SJCRH30 (cell line): ENCODE measurements at places on chromosomes 2 and 18. TPM values are rescaled to one million over a fixed set of nuclear protein-coding genes. Genes with fewer than 3 reads are reported as not detected.

The TSPYL6 gene
- 0.03 and 0.10 TPM in 2 replicates for total RNA-seq

The SKOR2 gene
- not detected in 2 replicates for total RNA-seq

The SERPINB12 gene
- total RNA-seq: not detected in 2 replicates

The UGT1A3 gene
- total RNA-seq: not detected in 2 replicates

GRCh38 chr2:174603280-174603679 lies 5.7 kb upstream of the WIPF1 start:
- H3K4me1 ChIP-seq: no peaks in the 10 kb centered on the region
- peak; percentile 20 for DNase-seq
- H3K27me3 ChIP-seq: no peaks in the 10 kb centered on the region
- H3K27ac ChIP-seq: no peak overlapping the region
- H3K4me3 ChIP-seq: no peak overlapping the region

DNA sequence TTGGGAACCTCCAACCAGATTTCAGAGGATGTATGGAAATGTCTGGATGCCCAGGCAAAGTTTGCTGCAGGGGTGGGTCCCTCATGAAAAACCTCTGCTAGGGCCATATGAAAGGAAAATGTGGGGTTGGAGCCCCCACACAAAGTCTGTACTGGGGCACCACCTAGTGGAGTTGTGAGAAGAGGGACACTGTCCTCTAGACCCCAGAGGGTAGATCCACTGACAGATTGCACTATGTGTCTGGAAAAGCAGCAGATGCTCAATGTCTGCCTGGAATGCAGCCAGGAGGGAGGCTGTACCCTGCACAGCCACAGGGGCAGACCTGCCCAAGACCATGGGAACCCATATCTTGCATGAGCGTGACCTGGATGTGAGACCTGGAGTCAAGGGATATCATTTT lies 573.7 kb upstream of the NXPH2 start:
- DNase-seq: peak; percentile 4
- H3K36me3 ChIP-seq: no peaks in the 10 kb centered on the region
- no peaks in the 10 kb centered on the region for H3K27me3 ChIP-seq
- no peak overlapping the region for H3K4me3 ChIP-seq
- H3K27ac ChIP-seq: no peak overlapping the region

- H3K4me1 ChIP-seq: no peaks in the 10 kb centered on the region; the same call in 1 of the 2 replicates
- H3K4me3 ChIP-seq: no peak overlapping the region
- H3K36me3 ChIP-seq: no peaks in the 10 kb centered on the region
- H3K27me3 ChIP-seq: no peaks in the 10 kb centered on the region
- DNase-seq: no peak
These were observed 115.3 kb upstream of the RBBP8 start for GRCh38 chr18:22817844-22818243.

DNA sequence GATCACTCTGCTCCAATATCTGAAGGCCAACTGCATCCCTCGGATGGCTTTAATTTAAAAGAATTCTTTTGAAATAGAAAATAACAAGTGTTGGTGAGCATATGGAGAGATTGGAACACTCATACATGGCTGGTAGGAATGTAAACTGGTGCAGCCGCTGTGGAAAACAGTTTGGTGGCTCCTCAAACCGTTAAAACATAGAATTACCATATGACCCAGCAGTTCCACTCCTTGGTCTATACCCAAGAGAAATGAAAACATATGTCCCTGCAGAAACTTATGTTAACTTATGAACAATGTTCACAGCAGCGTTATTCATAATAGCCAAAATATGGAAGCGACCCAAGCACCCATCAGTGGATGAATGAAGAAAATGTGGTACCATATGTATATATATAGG lies 60.1 kb downstream of the NPAS2 start:
- no peak overlapping the region for H3K4me3 ChIP-seq
- DNase-seq: no peak
- H3K27ac ChIP-seq: no peak overlapping the region
- no peaks in the 10 kb centered on the region for H3K4me1 ChIP-seq
- peaks cover 11% of the 10 kb centered on the region for H3K27me3 ChIP-seq

GRCh38 chr2:24702800-24703199 lies 90.4 kb downstream of the PTRHD1 start:
- no peaks in the 10 kb centered on the region; the same call in 1 of the 2 replicates for H3K4me1 ChIP-seq
- no peak overlapping the region for H3K27ac ChIP-seq
- no peak overlapping the region for H3K4me3 ChIP-seq
- peaks cover 62% of the 10 kb centered on the region for H3K36me3 ChIP-seq

- H3K27me3 ChIP-seq: no peaks in the 10 kb centered on the region
- H3K36me3 ChIP-seq: peaks cover 6% of the 10 kb centered on the region; the same call in 1 of the 2 replicates
- no peaks in the 10 kb centered on the region for H3K4me1 ChIP-seq
- DNase-seq: no peak
- H3K4me3 ChIP-seq: peak overlapping the region; percentile 98
These were observed 684 bp upstream of the ARPC2 start for GRCh38 chr2:218216336-218216673.

GRCh38 chr2:239106314-239106908 lies 258.5 kb downstream of the TWIST2 start:
- H3K4me1 ChIP-seq: peaks cover 8% of the 10 kb centered on the region; the same call in 1 of the 2 replicates
- H3K4me3 ChIP-seq: no peak overlapping the region
- DNase-seq: peak; percentile 72
- no peaks in the 10 kb centered on the region for H3K36me3 ChIP-seq
- H3K27me3 ChIP-seq: no peaks in the 10 kb centered on the region
- H3K27ac ChIP-seq: no peak overlapping the region

DNA sequence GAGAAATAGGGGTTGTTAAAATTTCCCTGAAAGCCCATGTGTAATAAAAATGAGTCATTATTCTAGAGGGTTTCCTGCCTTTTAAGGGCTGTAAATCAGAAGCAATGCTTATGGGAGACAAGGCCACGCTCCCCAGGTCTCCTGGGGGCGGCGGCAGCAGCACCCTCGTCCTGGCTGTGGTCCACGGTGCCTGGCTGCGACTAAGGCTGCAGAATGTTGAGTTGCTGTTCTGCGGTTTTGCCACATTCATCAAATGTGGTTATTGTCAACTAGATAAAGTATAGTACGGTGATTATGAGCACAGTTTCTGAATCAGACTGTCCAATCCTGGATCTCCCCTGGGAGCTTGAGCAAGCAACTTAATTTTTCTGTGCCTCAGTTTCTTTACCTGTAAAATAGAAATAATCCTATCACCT lies 11.9 kb upstream of the AGFG1 start:
- H3K4me3 ChIP-seq: no peak overlapping the region
- H3K27me3 ChIP-seq: no peaks in the 10 kb centered on the region
- no peaks in the 10 kb centered on the region for H3K36me3 ChIP-seq
- no peak for DNase-seq
- no peaks in the 10 kb centered on the region for H3K4me1 ChIP-seq
- H3K27ac ChIP-seq: no peak overlapping the region

DNA sequence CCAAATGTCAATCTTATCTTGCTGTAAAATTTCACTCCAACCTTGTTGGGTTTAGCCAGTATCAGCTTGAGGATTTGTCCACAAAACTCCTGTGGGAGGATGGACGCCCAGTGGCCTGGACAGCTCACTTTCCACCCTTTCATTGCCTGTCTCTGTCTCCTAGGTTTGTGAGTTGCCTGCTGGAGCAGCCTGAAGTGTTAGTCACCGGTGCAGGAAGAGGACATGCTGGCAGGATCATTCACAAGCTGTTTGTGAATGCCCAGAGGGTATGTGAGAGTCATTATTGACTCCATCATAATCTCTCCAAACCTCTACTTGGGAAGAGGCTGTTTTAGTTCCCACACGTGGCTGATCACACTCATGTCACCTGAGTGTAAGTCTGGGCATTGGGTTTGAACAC lies 112.3 kb downstream of the RAB3GAP1 start:
- no peaks in the 10 kb centered on the region for H3K27me3 ChIP-seq
- no peak overlapping the region for H3K4me3 ChIP-seq
- peaks cover 41% of the 10 kb centered on the region for H3K36me3 ChIP-seq
- H3K4me1 ChIP-seq: no peaks in the 10 kb centered on the region

DNA sequence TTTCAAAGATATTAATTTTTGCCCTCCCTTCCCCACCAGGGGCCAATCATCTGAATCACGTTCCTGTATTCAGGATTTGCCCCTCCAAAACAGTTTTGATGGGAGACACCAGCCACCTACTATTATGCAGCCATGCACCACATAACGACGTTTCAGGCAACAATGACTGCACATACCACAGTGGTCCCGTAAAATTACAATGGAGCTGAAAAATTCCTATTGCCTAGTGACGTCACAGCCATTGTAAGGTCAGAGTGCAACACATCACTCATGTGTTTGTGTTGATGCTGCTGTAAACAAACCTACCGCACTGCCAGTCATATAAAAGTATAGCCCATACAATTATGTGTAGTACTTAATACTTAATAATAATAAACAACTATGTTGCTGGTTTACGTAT lies 22.6 kb downstream of the ITM2C start:
- no peaks in the 10 kb centered on the region for H3K36me3 ChIP-seq
- no peak overlapping the region for H3K4me3 ChIP-seq
- no peak overlapping the region for H3K27ac ChIP-seq

DNA sequence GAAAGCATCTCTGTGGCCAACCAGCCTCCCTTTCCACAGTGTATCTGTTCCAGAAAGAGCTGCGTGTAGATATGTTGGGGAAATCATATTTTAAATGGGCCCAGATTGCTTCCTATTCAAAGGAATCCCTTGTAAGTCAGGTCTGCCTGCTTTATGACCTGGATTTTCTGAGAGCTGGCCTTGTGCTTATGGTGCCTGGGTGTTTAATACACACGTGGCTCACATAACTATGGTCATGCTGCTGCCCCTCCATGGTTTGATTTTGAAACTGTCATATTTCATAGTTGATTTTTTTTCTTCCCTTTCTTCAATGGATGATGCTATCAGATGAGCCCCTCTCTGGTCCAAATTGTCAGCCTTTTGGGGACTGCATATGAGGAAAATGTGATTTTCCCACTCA lies 111.5 kb upstream of the CNGA3 start:
- no peaks in the 10 kb centered on the region for H3K4me1 ChIP-seq
- H3K27ac ChIP-seq: no peak overlapping the region
- no peak overlapping the region for H3K4me3 ChIP-seq
- H3K36me3 ChIP-seq: no peaks in the 10 kb centered on the region

GRCh38 chr2:43537137-43537536 lies 58.7 kb downstream of the THADA start:
- H3K4me3 ChIP-seq: no peak overlapping the region
- H3K27ac ChIP-seq: no peak overlapping the region
- H3K4me1 ChIP-seq: no peaks in the 10 kb centered on the region
- H3K36me3 ChIP-seq: peaks cover 8% of the 10 kb centered on the region

GRCh38 chr2:155692106-155692505 lies 640.4 kb downstream of the NR4A2 start:
- no peaks in the 10 kb centered on the region; the same call in 1 of the 2 replicates for H3K4me1 ChIP-seq
- H3K36me3 ChIP-seq: no peaks in the 10 kb centered on the region
- no peak overlapping the region for H3K27ac ChIP-seq
- DNase-seq: no peak
- no peaks in the 10 kb centered on the region for H3K27me3 ChIP-seq
